ENCODE measurements at places on chromosomes 7 and 10.

GRCh38 chr10:12973149-12973718 is 28.3 kb downstream of the CCDC3 start:
- DNase-seq, result no peak

- DNase-seq, result no peak
Observed at GRCh38 chr7:3998060-3998459, 684.0 kb upstream of the FOXK1 start.

DNA sequence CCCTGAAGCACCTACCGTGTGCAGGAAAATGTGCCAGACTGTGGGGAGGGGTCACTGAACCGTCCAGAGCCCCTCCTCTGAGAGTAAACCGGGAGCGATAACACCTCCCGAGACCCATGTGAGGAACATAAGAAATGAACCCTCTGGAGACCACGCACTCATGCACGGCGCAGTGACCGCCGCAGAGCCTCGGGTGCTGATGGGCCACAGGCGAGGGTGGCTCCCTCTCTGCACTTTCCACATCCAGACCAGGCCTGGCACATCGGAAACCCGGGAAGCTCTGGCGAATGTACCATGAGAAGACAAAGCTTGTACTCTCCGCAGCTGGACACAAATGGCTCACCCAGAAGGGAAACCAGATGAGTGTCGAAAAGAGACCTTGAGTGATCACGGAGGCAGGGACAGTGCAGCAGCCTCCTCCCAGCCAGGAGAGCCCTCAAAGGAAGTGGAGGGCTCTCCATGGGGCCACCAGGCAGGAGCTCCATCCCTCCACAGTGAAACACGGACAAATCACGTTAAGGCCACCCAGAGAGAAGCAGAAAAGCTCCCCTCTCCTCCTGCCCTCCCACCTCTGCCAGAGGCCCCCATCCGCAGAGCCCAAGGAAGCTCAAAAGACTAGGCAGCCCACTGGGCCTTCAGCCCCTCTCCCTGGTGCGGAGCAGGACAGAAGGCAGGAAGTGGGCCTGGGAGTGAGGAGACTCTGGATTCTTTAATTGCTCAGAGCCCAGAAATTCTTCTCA is 178.1 kb upstream of the PPP2R2D start:
- DNase-seq, result no peak

- DNase-seq, result no peak
Observed at GRCh38 chr7:84393786-84394185, 199.2 kb upstream of the SEMA3A start.

GRCh38 chr10:72122221-72122620 is 33.9 kb upstream of the SPOCK2 start:
- no peak for DNase-seq

DNA sequence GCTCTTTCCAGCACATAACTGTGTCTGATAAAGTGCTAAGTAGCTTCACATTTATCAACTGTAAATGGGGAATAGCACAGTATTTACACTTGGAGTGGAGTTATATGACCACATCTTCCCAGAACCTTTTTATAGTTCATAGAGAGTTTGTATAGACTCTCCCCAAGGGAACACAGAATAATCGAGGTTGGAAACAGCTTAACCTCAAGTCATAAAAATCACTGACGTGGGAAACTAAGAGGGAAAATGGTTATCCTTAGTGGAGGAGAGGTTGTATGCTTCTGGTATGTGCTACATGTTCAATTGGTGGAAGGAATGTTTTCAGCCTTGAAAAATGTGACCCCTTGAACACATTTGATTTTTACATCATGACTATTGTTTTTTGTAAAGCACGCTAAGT is 167.9 kb upstream of the KIAA1217 start:
- no peak for DNase-seq

DNA sequence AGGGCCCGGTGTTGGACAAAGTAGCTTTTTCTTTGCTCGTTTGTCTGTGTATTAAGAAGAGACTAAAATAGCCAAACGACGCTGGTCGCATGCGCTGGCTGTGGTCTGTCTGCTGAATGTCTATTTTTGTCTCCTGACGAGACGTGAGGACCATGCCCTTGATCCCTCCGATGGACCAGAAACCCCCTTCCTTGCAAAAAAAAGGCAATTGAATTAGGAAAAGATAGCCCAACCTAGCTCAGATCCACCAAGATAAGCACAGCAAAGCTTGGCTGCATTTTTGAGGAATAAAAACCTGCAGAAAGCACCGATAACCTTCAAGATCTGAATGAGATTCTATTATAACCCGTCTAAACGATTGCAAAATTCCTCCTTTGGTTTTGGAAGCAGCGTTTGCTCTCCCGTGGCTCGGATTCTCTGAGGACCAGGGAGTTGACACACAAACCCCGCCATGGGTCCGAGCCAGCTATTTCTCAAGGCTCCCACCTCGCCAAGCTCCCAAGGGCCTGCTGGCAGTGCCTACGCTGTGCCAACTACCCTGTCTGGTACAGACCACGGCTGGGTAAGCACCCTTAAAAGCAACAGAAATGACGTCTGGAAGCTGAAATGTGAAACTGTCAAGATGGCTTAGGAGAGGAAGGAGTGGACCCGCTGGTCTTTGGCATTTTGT is 17.7 kb upstream of the TTYH3 start:
- DNase-seq, result no peak

GRCh38 chr10:6320320-6321010 is 117.7 kb downstream of the PFKFB3 start:
- no peak for DNase-seq

DNA sequence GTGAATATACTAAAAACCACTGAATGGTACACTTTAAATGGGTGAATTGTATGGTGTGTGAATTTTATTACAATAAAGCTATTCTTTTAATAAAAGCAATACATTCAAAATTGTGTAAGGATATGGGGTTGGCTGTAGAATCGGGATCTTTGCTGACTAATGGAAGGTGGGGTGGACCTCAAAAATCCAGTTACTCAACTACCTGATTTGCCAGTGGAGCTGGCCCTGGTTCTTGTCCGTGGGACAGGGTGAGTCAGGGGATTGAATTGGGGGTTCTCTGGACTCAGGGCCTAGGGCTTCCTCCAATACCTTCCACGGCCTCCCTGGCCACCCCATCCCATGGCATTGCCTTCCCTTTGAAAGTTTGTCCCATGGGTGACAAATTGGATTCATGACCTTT is 13.5 kb upstream of the RABGEF1 start:
- no peak for DNase-seq

DNA sequence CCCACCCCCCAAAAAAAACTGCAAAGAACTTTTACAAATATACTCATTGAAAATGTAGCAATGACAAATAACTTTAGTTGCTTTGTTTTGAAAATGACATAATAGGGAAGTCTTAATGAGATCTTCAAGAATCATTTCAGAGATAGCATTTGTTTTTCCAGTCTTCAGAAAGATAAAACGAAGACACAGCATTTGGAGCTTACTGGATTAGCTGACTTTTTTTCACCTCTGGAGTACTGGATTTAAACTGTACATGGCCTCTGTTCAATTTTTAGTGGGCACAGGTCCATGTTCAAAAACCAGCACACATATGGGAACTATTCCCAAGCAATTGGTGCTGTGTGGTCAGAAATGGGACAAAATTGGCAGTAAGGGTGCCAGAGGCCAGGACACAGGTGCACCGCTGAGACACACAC is 3.9 kb downstream of the RAB11FIP2 start:
- no peak for DNase-seq
